Stimulated activated CD4-positive, alpha-beta T cell treated with anti-CD3 and anti-CD28 coated beads, Interleukin-12 subunit alpha, Interleukin-12 subunit beta, amount 100 ng/mL, for 24 hours (primary cell): ENCODE measurements at places on chromosomes 11 and 22.

DNA sequence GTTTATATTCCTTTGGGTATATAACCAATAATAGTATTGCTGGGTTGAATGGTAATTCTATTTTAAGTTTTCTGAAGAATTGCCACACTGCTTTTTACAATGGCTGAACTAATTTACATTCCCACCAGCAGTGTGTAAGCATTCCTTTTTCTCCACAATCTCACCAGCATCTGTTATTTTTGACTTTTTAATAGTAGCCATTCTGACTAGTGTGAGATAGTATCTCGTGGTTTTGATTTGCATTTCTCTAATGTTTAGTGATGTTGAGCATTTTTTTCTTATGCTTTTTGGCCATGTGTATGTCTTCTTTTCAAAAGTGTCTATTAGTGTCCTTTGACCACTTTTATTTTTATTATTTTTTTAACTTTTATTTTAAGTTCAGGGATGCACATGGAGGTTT lies 275.3 kb downstream of the METTL15 start:
- DNase-seq: no peak

GRCh38 chr11:37503411-37504059 lies 905.5 kb upstream of the RAG2 start:
- no peak for DNase-seq

DNA sequence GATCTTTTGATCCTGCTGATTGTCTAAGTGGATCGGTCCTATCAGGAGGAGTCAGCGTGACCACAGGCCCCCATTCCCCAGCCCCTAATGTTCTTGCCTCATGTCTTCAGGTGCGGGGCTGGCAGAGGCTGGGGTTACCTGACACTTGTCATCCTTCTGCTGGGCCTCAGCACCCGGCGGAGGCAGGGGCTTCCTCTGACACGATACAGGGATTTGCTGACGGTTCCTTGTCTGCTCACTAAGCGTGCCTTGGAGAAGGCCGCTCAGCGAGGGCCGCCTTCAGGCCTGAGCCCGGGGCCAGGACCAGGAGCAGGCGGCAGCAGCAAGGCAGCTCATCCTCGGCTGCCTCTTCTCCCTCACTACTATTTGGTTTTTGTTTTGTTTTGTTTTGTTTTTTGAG lies 45.7 kb upstream of the KCNQ1OT1 start:
- DNase-seq: no peak

GRCh38 chr11:44776551-44777208 lies 49.9 kb downstream of the TSPAN18 start:
- DNase-seq: no peak

DNA sequence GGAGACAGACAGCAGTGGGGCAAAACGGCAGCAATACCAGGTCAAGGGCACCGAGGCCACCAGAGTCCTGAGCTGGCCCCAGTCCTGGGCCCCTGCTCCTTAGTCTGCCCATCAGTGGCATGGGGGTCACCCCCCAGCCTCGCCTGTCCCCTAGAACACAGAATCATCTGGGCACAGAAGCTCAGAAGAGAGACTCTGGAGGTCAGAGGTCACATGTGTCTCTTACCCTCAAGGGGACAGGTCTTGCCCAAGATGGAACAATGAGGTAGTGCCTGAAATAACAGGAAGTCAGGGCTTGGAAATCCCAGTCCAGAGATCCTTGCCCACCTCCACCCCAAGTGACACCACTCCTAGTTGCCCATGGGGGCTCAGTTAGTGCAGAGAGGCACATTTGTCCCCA lies 20.6 kb downstream of the PDE2A start:
- no peak for DNase-seq

- no peak for DNase-seq
These were observed 14.4 kb upstream of the PAMR1 start for GRCh38 chr11:35539781-35540281.

DNA sequence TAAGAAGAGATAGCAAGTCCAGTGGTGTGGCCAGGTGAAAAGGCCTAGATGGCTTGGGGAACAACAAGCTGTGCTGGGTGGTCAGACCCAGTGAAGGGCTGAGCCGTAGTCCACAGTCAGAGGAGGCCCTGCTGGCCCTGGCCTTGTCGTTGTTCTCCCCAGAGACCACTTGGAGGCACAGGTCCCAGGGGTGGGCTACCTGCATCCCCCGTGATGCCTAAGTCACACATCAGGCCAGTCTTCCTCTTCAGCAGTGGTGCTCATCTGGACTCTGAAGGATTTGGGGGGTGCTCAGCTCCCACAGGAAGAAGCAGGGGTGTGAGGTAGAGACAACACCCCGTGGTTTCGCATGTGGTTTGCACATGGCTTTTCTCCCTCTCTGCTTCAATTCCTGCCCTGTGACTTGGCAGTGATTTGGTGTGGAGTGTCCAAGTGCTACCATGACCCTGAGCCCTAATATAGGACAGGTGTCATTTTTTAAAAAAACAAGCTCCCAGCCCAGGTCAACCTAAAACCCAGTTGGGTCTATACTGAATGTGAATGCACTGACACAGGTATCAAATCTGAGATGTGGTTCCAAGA lies 51.0 kb downstream of the ALX4 start:
- no peak for DNase-seq

DNA sequence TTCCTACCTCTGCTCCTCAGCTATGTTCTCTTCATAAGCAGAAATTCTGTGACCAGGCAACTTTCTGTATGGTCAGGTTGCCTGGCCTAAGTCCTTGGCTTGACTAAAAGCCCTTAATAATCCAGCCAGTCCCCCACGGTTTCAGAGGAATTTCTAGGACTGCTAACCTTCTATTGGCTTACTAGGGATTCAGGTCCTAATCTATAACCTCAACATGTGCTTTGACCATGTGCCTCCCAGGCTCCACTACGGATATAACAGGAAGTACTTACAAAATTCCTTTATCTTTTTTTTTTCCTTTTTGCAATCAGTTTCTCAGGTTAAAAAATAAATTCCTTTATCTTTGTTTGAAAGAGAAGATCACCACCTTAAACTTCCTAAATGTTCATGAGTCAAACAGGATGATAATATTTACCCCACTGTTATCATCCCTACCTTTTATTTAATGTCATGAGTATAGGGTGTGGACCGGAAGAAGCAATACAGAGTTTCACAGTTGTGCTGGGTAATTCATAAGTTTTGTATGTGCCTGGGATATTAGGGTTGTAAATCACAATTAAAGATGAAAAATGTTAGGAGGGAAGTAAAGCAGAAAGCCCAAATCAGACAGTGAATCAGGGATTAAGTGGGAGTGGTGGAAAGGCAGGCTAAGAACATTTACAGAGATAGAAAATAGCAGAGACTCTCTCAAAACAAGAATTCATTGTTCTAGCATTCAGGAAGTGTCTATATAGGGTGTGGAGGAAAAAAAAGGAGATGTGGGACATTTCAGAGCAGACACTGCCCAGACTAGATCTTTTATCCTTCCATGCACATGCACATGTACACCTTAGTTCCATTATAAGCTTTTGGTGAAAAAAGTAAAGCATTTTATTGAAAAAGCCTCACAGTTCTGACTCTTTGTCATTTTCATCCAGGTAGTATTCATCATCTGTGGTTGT lies 10.7 kb upstream of the POGLUT3 start:
- DNase-seq: no peak

GRCh38 chr22:30605449-30606110 lies 1.4 kb upstream of the TCN2 start:
- no peak for DNase-seq

DNA sequence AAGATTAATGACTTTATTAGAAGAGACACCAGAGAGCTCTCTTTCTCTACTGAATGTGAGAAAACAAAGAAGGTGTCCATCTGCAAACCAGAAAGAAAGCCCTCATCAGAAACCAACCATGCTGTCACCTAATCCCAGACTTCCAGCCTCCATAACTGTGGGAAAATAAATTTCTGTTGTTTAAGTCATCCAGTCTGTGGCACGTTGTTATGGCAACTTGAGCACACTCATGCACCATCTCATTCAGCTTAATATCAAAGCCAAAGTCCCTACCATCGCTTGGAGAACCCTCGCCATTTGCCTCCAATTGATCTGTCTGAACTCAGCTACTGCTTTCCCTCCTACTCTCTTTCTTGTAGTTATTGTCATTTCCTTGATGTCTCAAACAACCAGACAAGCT lies 766.1 kb upstream of the ARHGAP42 start:
- DNase-seq: no peak
